Right ventricle myocardium superior (tissue), 1 donor: ENCODE measurements at places on chromosomes 1 and 21.

DNA sequence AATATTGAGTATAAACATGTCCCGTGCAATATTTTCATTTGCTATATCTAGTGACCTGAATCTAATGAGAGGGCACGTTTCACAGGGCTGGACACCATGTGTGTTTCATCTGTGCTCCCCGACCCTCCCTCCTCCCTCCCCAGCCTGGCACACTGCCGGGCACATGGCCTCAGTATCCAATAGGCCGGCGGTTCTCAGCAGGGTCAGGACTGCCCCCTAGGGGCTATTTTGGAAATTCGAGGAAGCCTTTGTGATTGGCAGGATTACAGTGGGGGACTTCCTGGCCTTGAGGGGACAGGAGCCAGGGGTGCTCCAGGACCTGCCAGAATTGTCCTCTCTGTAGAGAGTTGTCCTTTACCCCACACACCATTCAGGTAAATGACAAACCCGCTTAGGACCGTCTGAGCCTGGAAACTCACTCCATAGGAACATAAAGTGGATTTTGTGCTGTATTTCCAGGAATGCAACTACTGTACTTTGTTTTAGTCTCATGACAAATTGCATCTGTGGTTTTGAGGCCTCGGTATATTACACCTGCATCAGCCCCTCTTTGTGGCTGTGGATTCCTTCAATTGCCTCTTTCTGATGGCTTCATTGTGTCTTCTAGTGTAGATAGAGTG lies 109.5 kb upstream of the SIM2 start:
- DNase-seq: peak; percentile 63

DNA sequence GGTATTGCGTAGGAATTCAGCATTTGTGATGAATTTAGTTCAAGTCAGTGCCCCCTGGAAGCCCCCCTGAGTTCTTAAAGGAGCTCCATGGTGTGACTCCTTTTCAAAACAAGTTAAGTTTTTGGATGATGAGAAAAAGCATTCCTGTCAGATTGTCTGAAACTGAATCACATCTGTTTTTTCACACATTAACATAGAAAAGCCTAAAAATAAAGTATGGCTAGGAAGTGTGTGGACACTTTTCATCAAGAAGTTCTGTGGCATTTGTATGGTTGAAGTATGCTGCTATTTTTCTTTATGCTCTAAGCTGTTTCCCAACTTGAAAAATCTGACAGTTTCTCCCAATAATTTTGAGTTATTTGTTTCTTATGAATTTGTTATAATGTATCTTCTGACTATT lies 33.7 kb downstream of the PRDM2 start:
- no peak for DNase-seq

DNA sequence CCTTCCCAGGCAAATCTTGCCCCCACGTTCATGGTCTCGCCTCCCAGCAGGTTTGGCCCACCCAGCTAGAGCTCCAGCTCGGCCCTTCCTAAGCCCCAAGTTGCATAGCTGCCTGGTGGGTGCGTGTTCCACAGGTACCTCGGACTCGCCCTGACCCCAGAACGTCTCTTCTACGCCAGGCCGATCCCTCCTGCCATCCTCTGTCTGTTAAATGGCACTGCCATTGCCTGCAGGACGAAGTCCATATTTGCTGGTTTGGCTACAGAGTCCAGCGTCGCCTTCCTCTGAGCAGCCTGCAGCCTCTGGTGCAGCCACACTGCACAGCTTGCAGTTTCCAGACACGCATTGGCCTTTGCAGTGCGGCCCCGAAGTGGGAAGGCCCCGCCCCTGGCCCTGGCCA lies 228.1 kb downstream of the SDCCAG8 start:
- DNase-seq: no peak

GRCh38 chr21:32475162-32475812 lies 62.8 kb downstream of the EVA1C start:
- DNase-seq: no peak

DNA sequence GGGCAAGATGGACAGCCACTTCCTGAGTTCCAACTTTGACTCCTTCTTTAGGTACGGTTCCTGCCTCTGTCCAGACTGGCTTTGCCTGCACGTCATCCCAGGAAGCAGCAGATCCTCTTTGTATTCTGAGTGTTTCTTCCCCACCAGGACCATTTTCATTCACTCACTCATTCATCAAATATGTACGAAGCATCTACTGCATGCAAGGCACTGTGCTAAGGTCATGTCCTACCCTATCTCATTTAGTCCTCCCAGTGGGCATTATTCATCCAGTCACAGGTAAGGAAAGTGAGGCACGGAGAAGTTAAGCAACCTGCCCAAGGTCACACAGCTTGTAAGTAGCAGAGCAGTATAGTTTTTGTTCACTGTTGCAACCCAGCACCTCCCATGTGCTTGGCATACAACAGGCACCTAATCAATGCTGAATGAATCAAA lies 13.9 kb downstream of the CRYBG2 start:
- DNase-seq: no peak

DNA sequence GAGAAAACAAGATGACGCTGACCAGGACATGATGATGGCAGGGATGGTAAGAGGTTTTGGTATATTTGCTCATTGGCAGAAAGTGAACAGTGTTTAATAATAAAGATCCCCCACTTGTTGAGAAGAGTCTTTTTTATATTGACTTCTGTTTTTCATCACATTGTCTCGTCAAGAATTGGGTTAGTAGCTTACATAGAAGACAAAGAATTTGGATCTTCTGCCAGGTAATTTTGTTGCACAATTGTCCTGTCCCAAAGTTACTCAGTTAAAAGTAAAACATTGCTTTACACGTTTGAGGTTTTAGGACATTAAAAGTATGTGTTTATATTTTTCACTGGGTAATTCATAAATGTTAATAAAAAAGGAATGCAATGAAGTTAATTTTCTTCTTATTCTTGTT lies 48.3 kb upstream of the LAMC2 start:
- DNase-seq: no peak
